Mammary epithelial cell (primary cell): ENCODE measurements at places on chromosomes 16 and 17.

- no peak for DNase-seq
Observed at GRCh38 chr16:61555718-61556441, 480.4 kb downstream of the CDH8 start.

- no peak for DNase-seq
Observed at GRCh38 chr16:50909831-50910735, 168.2 kb downstream of the CYLD start.

- peak; percentile 45 for DNase-seq
Observed at GRCh38 chr17:32586666-32587065, 99.9 kb downstream of the CDK5R1 start.

DNA sequence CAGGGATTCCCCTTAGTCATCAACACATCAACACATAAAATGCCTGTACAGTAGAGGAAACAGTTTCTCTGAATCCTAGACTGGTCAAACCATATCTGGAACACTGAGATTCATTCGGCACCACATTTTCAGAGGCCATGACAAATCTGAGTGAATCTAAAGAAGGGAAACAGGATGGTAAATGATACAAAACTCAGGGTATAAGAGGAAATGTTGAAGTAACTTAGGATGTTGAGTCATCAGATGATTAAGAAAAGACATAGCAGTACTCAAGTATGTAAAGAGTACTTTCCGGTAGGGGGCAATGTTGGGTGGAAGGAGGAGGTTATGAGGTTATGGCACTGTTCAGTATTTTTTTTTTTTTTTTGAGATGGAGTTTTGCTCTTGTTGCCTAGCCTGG lies 358.5 kb upstream of the PMFBP1 start:
- peak; percentile 37 for DNase-seq

GRCh38 chr17:55889271-55889670 lies 138.4 kb downstream of the PCTP start:
- DNase-seq = peak; percentile 16

DNA sequence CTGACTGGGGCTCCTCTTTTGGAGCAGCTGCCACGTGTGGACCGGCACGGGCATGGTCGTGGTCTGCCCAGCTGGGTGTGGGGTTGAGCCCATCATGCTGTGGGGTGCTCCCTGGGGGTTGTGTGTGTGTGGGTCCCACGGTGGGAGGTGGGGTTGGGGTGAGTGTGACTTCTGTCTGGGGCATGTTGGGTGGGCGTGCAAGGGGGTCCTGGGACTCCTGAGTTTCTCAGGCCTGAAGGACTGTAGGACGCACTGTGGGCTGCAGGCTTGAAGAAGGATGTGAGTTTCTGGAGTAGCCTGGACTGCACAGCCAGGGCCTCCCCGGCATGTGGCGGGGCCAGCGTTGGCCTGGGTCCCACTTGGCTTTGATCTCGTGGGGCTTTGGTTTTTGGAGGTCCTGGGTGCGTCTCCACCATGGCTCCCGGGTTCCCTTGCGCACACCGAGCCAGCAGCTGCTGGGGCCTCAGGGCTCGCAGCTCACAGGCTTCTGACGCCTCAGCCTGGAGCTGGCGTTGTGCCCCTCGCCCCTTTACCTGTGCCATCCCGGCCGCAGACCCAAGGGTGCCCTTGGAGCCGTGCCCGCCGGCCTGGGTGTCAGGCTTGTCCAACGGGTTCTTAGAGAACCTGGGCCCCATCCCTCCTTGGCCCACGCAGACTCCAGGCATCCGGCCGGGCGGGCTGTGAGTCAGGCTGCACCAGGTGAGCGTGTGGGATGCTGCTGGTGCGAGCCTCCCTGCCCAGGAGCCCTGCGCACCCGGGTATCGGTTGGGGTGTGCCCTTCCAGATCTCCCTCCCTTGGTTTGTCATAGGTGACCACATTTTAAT lies 34.4 kb upstream of the ZNF750 start:
- DNase-seq = peak; percentile 99

DNA sequence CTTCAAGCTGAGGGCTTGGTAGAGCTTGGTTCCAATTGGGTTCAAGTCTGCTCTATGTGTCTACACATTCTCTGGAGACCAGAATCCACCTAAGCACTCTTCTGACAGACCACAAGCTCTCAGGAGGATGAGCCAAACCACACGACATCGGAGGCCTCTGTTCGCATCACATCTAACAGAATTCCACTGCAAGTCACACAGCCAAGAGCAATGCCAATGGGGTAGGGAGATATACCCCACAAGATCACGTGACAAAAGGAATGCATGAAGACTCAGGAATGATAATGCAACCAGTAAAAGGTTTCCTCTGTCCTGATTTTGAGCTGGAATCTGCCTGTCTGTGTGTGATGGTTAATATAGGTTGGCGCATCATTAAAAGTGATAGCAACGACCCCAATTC lies 46.6 kb upstream of the RPL38 start:
- no peak for DNase-seq

GRCh38 chr17:50681263-50682200 lies 26.2 kb downstream of the ANKRD40 start:
- no peak for DNase-seq

DNA sequence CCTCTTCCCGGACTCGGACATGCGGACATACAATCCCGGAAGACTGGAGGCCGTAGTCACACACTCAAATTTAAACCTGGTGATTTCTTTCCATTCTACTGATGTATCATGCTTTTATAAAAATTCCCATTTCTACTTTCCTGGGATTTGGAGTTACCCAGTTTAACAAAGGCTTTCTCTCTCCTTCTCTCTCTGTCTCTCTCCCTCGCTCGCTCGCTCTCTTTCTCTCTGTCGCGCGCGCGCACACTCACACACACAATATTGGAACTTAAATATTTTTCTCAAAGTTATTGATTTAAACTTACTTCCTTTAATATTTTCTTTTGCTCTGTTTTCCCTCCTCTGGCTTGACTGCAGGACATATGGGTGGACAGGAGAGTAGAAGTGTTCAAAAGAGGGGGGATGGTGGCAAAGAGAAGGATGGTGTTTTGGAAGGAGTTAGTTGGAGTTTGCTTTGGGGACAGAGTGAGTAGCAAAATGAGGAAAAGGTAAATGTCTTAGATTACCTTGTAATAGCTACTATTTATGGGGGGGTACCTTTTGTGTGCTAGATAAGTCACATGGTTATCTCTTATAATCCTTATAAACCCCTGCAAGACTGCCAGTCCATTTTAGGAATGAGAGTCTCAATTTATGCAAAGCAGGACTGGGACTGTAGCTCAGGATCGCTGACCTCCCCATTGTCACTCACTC lies 878 bp upstream of the TRIM25 start:
- no peak for DNase-seq

- DNase-seq = no peak
Observed at GRCh38 chr16:22862046-22862445, 48.1 kb downstream of the HS3ST2 start.

DNA sequence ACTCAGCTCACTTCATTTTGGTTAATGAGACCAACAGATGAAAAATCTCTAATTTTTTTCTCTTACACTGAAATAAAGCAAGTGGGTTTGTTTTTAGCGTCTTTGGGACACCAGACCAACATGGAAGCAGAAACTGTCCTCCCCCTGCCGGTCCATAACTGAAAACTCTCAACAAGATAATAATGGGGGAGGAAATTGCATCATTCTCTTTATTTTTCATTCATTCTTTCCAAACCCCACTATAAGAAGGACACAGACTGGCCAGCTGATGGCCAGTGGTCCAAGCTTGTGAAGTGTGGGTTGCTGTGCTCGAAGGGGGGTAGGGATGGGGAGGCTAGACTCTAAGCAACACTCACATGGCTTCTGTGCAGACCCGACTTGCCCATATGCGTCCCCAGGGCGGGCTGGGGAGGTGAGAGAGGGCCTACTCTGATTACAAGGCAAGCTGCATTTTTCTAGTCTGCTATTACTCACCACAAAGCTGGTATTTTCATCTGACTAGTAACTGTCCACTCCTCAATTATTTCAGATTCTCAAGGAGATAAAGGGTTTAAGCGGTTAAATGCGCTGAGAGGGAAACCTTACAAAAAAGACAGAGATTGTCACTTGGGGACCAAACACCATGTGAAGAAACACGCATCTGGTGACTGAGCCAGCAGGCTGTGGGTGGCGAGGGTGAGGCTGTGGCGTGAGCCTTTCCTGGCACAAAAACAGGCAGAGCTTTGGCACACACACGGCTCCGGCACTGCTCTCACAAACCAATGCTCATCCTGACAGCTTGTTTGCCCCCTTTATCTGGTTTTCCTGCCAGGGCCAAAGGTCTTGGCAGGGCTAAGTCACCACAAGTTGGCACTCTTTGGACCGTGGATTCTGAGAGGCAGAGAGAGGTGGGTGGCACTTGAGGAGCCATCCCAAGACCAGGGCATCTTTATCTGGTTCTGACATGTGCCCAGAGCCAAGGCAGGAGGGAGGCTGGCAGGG lies 38.2 kb downstream of the MARF1 start:
- no peak for DNase-seq

GRCh38 chr17:68100000-68100641 lies 64.6 kb downstream of the KPNA2 start:
- DNase-seq = no peak

GRCh38 chr17:31580706-31581490 lies 189.4 kb downstream of the RAB11FIP4 start:
- DNase-seq = peak; percentile 91

GRCh38 chr16:65600046-65600445 lies 478.2 kb upstream of the CDH11 start:
- DNase-seq = no peak

- DNase-seq = peak; percentile 29
Observed at GRCh38 chr16:19843371-19843770, 41.3 kb downstream of the GPRC5B start.

- DNase-seq = no peak
Observed at GRCh38 chr17:3574231-3574630, 16.6 kb upstream of the TRPV3 start.

DNA sequence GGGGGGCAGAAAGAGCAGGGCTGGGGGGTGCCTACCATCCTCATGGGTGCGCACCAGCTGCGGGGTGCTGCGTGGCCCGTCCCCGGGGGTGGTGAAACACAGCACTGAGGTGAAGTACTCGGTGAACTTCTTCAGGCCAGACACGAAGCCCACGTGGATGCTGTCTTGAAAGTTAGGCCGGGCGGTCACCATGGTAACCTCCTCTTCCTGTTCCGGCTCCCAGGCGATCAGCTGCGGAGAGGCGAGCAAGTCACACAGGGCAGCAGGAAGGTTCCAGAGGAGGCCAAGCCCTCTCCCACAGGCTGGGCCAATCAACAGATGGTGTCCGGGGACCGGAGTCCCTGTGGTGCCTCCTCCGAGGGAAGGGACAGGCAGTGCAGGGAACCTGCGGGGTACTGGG lies 90.1 kb upstream of the CDC42EP4 start:
- no peak for DNase-seq

- DNase-seq = no peak
Observed at GRCh38 chr16:20673882-20674683, 23.4 kb downstream of the ACSM1 start.

- no peak for DNase-seq
Observed at GRCh38 chr16:67694611-67695010, 24.5 kb downstream of the GFOD2 start.

- DNase-seq = no peak
Observed at GRCh38 chr16:51820176-51820575, 669.1 kb upstream of the SALL1 start.

DNA sequence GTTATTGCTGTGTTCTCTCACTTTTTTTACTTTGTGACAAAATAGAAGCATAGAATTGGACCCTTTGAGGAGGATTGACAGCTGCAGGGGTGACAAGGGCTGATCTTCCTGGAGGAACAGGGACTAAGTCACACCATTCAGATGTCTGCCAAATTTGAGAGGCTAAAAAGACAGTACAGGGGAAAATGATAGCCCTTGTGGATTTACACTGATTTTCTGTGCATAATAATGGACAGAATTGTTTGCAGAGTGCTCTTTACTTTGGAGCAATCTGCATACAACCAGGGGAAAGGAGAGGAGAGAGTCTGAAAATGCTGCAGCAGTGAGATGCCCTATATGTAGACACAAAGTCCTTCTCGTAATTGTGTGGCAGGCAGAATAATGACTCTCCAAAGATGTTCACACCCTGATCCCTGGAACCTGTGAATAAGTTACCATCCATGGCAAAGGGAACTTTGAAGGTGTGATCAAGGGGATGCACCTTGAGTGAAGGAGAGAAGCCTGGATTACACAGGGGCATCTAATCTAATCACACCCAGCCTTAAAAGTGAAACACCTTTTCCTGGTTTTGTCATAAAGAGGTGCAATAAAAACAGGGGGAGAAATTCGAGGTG lies 221.4 kb upstream of the CPHXL start:
- no peak for DNase-seq

DNA sequence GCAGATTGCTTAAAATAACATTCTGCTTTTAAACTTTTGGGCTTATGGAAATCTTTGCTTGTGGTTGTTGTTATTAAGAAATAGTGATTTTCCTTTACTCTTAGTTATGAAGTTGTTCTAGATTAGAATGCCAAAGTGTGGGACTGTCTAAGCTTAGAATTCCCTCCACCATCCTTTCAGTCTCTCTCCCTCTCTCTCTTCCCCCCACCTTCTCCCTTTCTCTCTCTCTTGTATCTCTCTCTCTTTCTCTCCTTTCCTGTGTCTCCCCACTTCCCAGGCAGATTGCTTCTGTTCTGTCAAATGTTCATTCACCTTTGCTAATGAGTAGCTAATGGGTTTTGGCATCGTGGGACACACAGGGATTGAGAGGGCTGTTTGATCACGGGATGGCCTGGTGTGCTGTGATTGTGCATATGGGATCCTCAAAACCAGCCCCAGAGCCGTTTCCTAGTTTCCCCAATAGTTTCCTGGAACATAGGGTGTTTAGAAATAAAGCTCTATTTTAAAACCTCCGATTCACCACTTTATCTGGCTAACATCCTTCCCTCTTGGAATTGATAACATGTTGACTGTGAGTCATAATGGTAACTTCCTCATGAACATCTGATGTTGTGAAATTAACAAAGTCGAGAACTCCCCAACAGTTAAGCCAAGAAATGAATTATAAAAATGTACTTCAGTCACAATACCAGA lies 502.6 kb downstream of the TMEM114 start:
- no peak for DNase-seq

DNA sequence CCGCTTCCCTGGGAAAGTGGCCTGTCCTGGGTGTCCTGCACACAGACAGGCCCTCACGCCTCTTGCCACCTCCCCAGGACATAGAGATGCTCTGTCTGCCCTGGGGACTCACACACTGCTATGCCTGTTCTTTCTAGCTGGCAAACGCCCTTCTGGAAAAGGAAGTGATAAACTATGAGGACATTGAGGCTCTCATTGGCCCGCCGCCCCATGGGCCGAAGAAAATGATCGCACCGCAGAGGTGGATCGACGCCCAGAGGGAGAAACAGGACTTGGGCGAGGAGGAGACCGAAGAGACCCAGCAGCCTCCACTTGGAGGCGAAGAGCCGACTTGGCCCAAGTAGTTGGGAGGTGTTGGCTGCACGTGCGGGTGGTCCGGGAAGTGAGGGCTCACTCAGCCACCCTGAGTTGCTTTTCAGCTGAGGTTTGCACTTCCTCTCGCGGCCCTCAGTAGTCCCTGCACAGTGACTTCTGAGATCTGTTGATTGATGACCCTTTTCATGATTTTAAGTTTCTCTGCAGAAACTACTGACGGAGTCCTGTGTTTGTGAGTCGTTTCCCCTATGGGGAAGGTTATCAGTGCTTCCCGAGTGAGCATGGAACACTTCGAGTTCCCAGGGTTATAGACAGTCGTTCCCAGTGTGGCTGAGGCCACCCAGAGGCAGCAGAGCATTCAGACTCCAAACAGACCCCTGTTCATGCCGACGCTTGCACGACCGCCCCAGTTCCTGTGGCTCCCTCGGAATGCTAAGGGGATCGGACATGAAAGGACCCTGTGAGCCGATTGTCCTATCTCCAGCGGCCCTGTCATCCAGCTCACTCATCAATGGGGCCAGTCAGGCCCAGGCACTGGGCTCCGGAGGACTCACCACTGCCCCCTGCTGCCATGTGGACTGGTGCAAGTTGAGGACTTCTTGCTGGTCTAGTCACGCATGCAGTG lies 3.5 kb upstream of the RPL13 start:
- DNase-seq = peak; percentile 56

- no peak for DNase-seq
Observed at GRCh38 chr17:34485999-34486398, 93.4 kb upstream of the TMEM132E start.
